Central memory CD4-positive, alpha-beta T cell (primary cell): ENCODE measurements at places on chromosomes 12 and 14.

DNA sequence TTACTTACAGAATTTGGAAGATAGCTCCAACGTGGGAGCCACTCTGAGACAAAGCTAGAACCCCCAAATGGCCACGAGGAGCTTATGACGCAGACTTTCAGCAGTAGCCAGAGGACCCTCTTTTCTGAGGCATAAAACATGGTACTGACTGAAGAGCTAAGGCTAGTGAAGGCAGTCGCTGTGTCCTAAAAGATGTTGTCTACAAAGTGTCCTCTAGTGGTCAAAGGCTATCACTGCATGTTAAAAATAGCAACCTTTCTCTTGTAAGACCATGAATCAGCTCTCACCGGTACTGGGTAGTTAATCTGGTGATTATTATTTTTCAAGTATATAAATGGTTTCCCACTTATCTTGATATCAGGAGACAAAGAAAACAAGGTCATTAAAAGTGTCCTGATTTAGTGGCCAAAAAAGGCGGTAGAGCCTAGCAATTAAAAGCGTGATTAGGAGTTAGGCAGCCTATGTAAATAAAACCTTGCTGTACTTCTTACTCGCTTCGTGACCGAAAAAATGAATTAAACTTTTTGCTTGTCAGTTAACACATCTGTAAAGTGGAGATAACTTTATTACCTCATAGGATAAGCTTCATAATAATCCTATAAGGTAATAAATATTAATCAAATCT, 47.0 kb upstream of the LGR5 start:
- no peak for DNase-seq

DNA sequence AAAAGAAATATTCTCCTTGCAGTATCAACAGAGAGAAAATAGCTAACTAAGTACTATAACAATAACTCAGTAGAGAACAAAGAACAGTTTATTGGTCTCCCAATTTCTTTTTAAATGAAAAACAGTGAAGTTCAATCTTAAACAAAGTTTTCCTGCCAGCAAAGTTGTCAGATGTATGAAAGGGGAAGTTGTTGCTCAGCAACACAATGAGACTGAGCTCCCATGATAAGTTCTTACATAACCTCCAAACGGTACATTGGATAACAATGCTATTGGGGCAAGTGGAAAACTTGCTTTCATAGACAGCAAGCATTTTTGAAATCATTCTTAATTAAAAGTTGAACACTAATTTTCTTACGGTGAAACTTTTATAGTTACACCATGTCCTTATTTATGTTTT, 94.9 kb downstream of the ALG10B start:
- no peak for DNase-seq

- no peak for DNase-seq
Observed at GRCh38 chr12:126966498-126966897, 1300.5 kb upstream of the TMEM132C start.

DNA sequence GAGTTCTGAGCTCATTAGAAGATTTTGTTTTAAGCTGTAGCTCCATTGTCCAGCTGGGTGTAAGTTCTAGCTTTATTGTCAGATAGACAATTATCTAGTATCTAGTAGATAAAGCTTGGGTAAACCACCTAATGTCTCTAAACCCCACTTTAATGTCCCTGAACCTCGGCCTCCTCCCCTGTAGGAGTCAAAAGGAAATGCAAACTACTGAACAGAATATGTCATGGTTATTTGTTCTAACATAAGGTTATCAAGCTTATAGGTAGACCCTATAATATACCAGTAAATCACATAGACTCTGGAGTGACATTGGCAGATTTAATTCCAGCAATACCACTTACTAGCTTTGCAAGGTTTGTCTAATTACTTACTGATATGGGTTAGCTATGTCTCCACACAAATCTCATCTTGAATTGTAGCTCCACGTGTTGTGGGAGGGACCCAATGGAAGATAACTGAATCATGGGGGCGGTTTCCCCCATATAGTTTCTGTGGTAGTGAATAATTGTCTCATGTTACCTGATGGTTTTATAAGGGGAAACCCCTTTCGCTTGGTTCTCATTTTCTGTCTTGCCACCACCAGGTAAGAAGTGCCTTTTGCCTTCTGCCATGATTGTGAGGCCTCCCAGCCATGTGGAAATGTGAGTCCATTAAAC, 29.4 kb downstream of the BCAT1 start:
- no peak for DNase-seq

GRCh38 chr12:62749586-62749985, 185.4 kb downstream of the PPM1H start:
- no peak for DNase-seq

GRCh38 chr14:64611358-64612020, 61.7 kb downstream of the PPP1R36 start:
- DNase-seq = no peak

- no peak for DNase-seq
Observed at GRCh38 chr12:34390171-34390841, 368.0 kb downstream of the ALG10 start.

GRCh38 chr12:447141-447540, 12.6 kb upstream of the B4GALNT3 start:
- DNase-seq = no peak

DNA sequence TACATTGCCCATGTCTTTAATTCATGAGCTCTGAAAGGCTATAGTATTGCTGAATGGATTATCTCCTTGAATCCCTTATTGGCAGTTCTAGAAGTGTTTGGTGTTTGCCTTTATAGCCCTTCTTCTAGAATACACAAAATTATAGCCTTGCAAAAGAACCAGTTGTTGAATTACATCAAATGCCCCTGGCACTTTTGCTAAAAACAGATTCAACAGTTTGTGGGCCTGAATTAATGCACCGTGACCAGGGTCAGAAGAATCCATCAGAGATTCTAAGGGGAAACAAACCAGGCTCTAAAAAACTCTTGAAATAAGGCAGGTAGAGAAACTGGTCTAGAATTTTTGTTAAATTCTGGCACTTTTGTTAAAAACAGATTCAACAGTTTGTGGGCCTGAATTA, 197.8 kb downstream of the SOX5 start:
- no peak for DNase-seq

DNA sequence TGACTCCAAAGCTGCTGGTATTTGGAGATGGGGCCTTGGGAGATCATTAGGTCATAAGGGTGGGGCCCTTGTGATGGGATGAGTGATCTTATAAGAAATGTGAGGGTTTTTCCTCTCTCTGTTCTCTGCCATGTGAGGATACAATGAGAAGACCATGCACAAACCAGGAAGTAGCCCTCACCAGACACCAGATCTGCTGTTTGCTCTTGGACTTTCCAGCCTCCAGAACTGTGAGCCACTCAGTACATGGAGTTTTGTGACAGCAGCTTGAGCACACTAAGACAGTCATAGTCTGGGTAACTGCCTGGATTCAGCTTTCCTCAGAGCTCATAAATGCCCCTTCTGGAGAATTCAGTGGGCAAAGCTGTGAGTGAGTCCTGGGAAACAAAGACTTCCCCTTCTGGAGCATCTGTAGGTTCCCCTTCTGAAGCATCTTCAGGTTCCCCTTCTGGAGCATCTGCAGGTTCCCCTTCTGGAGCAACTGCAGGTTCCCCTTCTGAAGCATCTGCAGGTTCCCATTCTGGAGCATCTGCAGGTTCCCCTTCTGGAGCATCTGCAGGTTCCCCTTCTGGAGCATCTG, 11.0 kb upstream of the PPP4R3A start:
- DNase-seq = no peak
